ENCODE measurements at places on chromosomes 3 and 15. TPM values are rescaled to one million over a fixed set of nuclear protein-coding genes. Genes with fewer than 3 reads are reported as not detected.

XXYLT1 gene
- total RNA-seq, result 11.1 TPM

CACNA2D2 gene
- total RNA-seq, result 1.1 TPM

SRGAP3 gene
- total RNA-seq, result 5.8 TPM

UCN2 gene
- not detected for total RNA-seq

RPP25 gene
- 4.8 TPM for total RNA-seq

USP50 gene
- total RNA-seq, result not detected

GRCh38 chr3:31624083-31624709 lies 91.5 kb downstream of the STT3B start:
- H3K4me3 ChIP-seq, result no peak overlapping the region
- DNase-seq, result no peak
- H3K4me1 ChIP-seq, result no peaks in the 10 kb centered on the region
- H3K27me3 ChIP-seq, result no peaks in the 10 kb centered on the region

- H3K4me1 ChIP-seq, result peaks cover 22% of the 10 kb centered on the region
- DNase-seq, result no peak
- no peak overlapping the region for H3K4me3 ChIP-seq
- no peak overlapping the region for H3K27ac ChIP-seq
- H3K27me3 ChIP-seq, result no peaks in the 10 kb centered on the region
Observed at GRCh38 chr3:179436517-179436916, 14.8 kb downstream of the GNB4 start.

All from sigmoid colon (tissue), 7 donors.